Myocyte (in vitro differentiated cells): ENCODE measurements at places on chromosomes 3 and 15. TPM values are rescaled to one million over a fixed set of nuclear protein-coding genes. Genes with fewer than 3 reads are reported as not detected.

Gene ANKUB1
- not detected in 2 replicates for total RNA-seq

Gene MESP2
- total RNA-seq = 0.24 and 0.42 TPM in 2 replicates

Gene A4GNT
- total RNA-seq = not detected in 2 replicates

Gene AAGAB
- total RNA-seq = 49.2 and 54.3 TPM in 2 replicates

Gene C3orf49
- total RNA-seq = not detected in 2 replicates

Gene CILP
- 0.27 and 0.52 TPM in 2 replicates for total RNA-seq

Gene PCSK6
- total RNA-seq = 2.2 and 2.5 TPM in 2 replicates

Gene MESD
- 17.5 and 26.3 TPM in 2 replicates for total RNA-seq

Gene NUDT16
- 16.3 TPM in 2 replicates for total RNA-seq

Gene GP5
- total RNA-seq = 0.31 TPM in 1 of 2 replicates, not detected in the other

Gene IGSF11
- total RNA-seq = 0.10 and 0.27 TPM in 2 replicates

Gene RTP3
- total RNA-seq = not detected in 2 replicates

Gene GOLGA6A
- total RNA-seq = 0.16 TPM in 1 of 2 replicates, not detected in the other

Gene SEMA6D
- total RNA-seq = 0.47 and 1.2 TPM in 2 replicates

Gene LNP1
- total RNA-seq = 8.3 and 8.7 TPM in 2 replicates

Gene B3GNT5
- 8.3 and 11.2 TPM in 2 replicates for total RNA-seq

Gene GADL1
- 2.1 and 2.6 TPM in 2 replicates for total RNA-seq

Gene WWTR1
- total RNA-seq = 141 and 259 TPM in 2 replicates

Gene IL17RB
- not detected in 2 replicates for total RNA-seq

Gene PLIN1
- total RNA-seq = 0.05 TPM in 2 replicates

Gene MOBP
- total RNA-seq = not detected in 2 replicates

Gene FANCD2
- 0.51 and 1.6 TPM in 2 replicates for total RNA-seq

Gene PLCB2
- total RNA-seq = 0.99 and 1.4 TPM in 2 replicates

Gene BLM
- total RNA-seq = 0.67 and 2.0 TPM in 2 replicates

Gene ANKDD1A
- total RNA-seq = 2.5 and 4.6 TPM in 2 replicates

Gene ZNF774
- 3.4 TPM in 2 replicates for total RNA-seq

Gene FGF7
- total RNA-seq = 39.2 and 69.2 TPM in 2 replicates

Gene THPO
- 0.16 TPM in 1 of 2 replicates, not detected in the other for total RNA-seq

Gene TGM4
- total RNA-seq = not detected in 2 replicates

Gene RAMAC
- 17.1 and 24.8 TPM in 2 replicates for total RNA-seq

Gene IL16
- total RNA-seq = 0.16 and 0.32 TPM in 2 replicates

Gene PIGZ
- 1.9 and 3.1 TPM in 2 replicates for total RNA-seq

Gene GOLGA8G
- total RNA-seq = not detected in 2 replicates

Gene RGMA
- 0.10 and 0.16 TPM in 2 replicates for total RNA-seq

Gene ACTRT3
- total RNA-seq = 2.8 and 3.1 TPM in 2 replicates

Gene ANKRD63
- total RNA-seq = 0.42 TPM in 1 of 2 replicates, not detected in the other

Gene BCL2A1
- total RNA-seq = not detected in 2 replicates

Gene ISL2
- 3.9 and 5.3 TPM in 2 replicates for total RNA-seq

Gene GPR27
- not detected in 2 replicates for total RNA-seq

Gene GLDN
- 0.32 TPM in 1 of 2 replicates, not detected in the other for total RNA-seq

Gene PLA2G4D
- total RNA-seq = not detected in 2 replicates

Gene SH3BP5
- 12.2 and 13.6 TPM in 2 replicates for total RNA-seq

Gene SERPINI2
- not detected in 2 replicates for total RNA-seq

Gene CCR3
- 0.10 TPM in 1 of 2 replicates, not detected in the other for total RNA-seq

Gene ARID3B
- total RNA-seq = 0.36 and 0.88 TPM in 2 replicates
